Forelimb muscle (tissue), 1 donor: ENCODE measurements at places on chromosomes 2 and 18. TPM values are rescaled to one million over a fixed set of nuclear protein-coding genes. Genes with fewer than 3 reads are reported as not detected.

DNA sequence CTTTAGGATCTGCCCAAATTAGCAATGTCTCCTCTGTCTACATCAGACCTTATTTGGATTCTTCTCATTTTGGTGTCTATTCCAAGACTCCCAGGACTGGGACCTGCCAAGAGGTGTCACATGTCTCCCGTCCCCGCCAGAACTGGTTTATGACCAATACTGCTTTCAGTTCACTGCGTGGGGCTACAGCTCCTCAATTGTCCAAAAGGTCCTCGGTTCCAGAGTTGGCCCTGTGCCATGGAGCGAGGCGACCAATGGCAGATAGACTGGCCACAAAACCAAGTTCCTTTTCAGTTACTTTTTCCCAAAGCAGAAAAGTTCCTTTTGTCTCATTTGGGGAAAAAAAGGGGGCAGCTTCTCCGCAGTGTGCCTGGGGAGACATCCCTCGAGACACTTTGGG, 144.1 kb upstream of the ZNF236 start:
- no peak for DNase-seq

- DNase-seq = no peak
These were observed 19.3 kb upstream of the ODC1 start for GRCh38 chr2:10467401-10467800.

DNA sequence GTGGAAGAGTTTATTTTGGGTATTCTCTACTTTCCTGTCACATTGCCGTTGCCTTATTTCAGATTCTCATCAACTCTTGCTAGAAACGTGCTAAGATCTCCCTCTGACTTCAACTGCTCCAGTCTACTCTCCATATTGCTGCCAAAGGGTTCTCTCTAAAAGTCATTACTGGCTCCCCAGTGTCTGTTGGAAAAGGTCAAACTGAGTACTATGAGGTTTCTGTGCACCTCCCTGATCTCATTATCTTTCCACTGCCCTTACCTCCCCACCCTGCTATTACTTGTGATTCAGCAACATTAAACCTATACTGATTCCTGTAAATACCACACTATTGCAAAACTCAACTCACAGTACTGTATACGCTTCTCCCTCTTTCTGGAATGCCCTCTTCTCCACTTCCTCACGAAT, 1.9 kb upstream of the KRCC1 start:
- no peak for DNase-seq

DNA sequence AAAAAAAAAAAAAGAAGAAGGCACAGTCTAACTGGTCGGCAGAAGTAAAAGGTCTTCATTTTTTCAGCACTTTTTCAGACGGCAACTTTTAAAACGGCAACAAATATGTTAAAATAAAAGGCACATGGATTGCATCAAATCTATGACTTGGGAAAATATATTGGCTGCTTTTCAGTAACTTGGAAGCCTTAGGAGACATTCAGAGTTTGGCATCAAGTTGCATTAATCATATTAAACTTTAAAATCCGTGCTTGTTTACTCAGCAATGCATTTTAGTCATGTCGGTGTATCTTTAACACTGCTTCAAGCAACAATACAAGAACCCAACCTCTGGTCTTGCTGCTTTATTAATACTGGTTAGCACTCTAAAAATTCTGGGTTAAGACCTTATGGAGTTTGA, 111.1 kb downstream of the MEP1B start:
- DNase-seq = peak; percentile 62

- no peak for DNase-seq
These were observed 31.0 kb downstream of the GLI2 start for GRCh38 chr2:120766470-120767351.

- no peak for DNase-seq
These were observed 133.8 kb downstream of the ARL4C start for GRCh38 chr2:234363011-234363487.

GRCh38 chr2:168895771-168896170, 5.3 kb upstream of the G6PC2 start:
- no peak for DNase-seq

GRCh38 chr2:44271296-44271695, 4.0 kb upstream of the SLC3A1 start:
- no peak for DNase-seq

GRCh38 chr2:41735476-41735875, 312.3 kb upstream of the PKDCC start:
- DNase-seq = no peak

DNA sequence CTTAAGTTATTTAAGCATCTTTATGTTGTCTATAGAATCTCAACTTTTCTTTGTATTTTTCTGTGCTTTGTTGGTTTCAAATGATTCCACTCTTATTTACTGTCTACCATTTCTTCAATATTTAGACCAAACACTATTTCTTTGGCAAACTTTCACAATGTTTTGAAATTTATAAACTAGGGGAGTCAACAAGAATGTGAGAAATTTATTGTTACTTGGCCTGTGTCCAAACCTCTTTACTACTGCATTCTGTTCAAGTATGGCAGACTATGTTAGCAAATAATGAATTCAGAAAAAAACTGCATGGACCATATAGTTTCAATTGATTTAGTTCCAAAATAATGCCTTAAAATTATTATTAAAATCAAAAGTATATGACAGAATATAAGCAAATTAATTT, 470.2 kb downstream of the FBXO15 start:
- DNase-seq = no peak

- no peak for DNase-seq
These were observed 16.9 kb downstream of the LYG2 start for GRCh38 chr2:99238599-99238998.

GRCh38 chr18:47585914-47586313, 334.5 kb upstream of the SKOR2 start:
- DNase-seq = no peak

DNA sequence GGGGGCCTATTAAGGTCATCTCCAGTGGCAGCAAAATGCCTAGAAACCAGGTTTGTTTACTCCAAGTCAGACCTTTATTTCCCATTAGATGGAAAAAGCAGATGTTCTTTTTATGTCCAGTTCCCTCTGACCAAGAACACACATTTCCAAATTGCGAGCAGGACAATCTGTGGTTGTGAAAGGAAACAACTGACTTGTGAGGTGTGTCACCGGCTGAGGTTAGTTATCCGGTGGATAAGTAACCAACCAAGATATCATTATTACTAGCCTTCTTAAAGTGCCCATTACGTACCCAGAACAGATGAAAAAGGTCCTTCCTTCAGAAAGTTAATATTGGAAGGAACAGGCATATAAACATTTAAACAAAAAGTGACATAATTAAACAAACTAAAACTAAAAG, 112.9 kb downstream of the THADA start:
- no peak for DNase-seq

GRCh38 chr2:196712867-196713266, 73.4 kb downstream of the CCDC150 start:
- no peak for DNase-seq

GRCh38 chr2:226048611-226049010, 649.1 kb downstream of the NYAP2 start:
- DNase-seq = no peak

- DNase-seq = no peak
These were observed 109.9 kb downstream of the MSTN start for GRCh38 chr2:189952536-189953109.

- no peak for DNase-seq
These were observed 13.3 kb upstream of the CCDC85A start for GRCh38 chr2:56170504-56170903.

GRCh38 chr2:11543337-11544216, 9.7 kb downstream of the GREB1 start:
- DNase-seq = no peak

DNA sequence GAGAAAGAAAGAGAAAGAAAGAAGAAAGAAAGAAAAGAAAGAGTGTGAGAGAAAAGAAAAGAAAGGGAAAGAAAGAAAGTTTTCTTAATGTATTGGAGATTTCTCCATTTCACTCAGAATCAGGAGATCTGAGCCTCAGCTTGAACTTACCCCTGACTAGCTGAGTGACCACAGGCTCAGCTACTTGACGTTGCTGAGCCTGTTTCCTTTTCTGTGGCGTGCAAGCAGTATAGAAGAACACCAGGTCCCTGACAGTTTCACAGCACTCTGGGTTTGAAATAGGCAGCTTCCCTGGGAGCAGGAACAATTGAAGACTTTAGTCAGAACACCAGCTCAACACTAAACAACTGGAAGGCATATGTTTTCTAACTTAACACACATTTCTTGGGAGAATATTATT, 44.7 kb downstream of the MARCO start:
- no peak for DNase-seq

- DNase-seq = no peak
These were observed 15.1 kb downstream of the AAK1 start for GRCh38 chr2:69628325-69629021.

GRCh38 chr2:85769236-85769982, 15.6 kb downstream of the ATOH8 start:
- no peak for DNase-seq

- no peak for DNase-seq
These were observed 129.7 kb upstream of the OSR1 start for GRCh38 chr2:19488009-19488691.

GRCh38 chr2:241125626-241126025, 23.5 kb upstream of the MTERF4 start:
- DNase-seq = no peak

GRCh38 chr18:9688036-9688741, 19.9 kb upstream of the RAB31 start:
- DNase-seq = no peak

GRCh38 chr2:208799397-208799796, 392.8 kb downstream of the PTH2R start:
- DNase-seq = no peak

DNA sequence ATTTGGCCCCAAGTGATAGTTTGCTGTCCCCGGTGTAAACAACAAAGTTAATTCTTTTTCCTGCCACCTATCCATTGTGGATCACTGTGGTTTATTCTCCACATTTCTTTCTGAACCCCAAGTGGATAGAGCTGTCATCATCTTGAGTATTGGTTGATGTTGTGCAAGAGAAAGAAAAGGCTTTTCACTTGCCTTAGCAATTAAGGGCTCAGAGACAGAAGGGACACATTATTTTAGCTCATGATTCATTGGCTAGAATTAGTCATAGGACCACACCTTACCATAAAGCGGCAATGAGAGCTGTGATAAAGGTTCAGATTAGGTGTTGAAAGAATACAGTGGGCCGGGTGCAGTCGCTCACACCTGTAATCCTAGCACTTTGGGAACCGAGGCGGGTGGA, 442.1 kb upstream of the DCC start:
- DNase-seq = no peak

- DNase-seq = no peak
These were observed 178.7 kb downstream of the NCKAP5 start for GRCh38 chr2:133389569-133389968.

DNA sequence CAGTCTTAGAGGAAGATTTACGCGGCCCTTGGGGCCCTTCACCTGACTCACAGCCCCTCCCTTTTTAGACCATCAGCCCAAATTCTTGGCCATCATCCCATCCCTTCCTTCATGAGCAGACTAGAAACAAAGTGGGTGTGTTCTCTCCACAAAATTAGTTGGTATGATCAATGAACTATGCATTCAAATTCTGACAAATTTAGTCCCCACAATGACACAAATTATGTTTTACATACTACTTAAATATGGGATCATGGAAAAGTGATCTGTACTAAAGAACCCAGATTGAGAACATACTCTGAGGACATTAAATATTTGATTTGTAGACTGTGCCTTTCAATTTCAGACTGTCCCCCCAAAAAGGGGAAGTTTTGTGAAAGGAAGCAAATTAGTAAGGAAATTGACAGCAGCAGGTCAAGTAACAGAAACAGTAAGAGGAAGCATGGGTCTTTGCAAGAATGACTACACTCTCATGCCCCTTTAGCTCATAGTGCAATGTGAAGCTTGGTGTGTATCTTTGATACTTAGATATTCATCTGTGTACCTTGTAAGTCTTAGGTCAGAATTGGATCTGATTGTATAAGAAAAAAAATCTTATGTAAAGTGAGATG, 2.2 kb upstream of the MAPRE2 start:
- no peak for DNase-seq

- DNase-seq = peak; percentile 55
These were observed 12.4 kb downstream of the NIF3L1 start for GRCh38 chr2:200901459-200902072.

DNA sequence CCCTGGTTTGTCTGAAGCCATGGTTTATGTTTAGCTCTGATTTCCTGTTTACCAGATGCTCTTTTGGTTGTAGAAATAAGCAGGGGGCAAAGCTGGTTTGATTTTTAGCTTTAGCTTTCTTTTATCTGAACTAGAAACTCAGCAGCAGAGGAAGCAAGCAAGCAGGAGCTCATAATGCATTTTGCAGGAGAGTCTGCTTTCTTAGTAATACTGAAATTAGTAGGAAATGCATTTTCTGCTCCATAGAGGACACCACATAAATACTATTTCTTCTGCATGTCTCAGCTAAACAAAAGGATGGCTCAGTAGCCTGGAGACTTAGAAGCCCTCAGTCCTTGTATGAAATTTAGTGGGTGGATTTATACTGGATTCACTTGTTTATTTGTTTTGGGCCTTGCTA, 23.1 kb downstream of the DGUOK start:
- no peak for DNase-seq

DNA sequence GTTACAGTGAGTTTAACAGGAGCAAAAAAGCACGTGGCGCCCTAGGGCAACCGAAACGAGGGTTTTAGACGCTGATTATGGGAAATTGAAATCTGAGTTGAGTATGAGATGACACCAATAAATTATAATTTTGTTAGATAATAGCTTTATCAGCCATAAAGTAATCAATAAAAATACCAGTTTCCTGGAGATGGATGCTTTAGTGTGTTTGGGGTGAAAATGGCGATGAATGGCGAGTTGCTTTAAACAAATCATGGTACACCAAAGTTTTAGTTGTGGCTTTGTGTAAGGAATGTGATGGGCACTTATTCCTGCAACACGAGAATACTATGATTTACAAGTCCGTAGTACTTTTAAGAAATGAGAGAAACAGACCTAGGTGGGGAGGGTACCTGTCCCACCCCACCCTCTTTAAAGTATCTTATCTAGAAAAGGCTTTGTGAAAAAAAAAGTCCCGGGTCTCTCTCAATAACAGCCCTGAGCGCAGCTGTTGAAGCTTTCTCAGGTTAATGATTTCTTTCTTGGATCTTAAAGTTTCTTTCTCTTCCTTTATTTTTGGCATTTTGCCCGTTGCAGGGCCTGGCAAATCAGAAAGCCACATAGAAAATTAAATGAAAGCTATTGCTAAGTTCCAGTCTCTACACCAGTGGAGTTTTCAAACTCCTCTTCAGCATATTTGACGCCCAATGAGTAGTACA, 1.5 kb upstream of the RRM2 start:
- no peak for DNase-seq

DNA sequence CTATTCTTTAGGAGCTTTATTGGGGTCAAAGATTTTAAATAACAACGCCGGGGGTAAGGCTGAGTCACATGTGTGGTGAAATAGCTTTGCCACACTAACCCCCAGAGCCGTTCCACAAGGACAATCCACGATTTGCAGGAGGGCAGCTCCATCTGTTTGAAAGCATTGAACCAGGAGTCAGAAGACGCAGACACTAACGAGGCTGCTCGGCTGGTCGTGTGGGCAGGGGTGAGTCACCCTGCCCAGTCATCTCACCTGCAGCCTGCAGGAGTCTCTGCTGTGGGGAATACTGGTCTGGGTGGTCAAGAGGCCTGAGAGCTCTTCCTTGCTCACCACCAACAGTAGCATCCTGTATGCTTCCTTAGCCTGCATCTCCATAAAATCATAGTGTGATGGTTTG, 149.2 kb upstream of the NCK2 start:
- DNase-seq = no peak

NTSR2 gene
- not detected for polyA plus RNA-seq

STARD6 gene
- polyA plus RNA-seq = not detected

APOB gene
- 0.03 TPM for polyA plus RNA-seq

IL1F10 gene
- polyA plus RNA-seq = not detected

DNAJC5G gene
- 0.24 TPM for polyA plus RNA-seq

RIF1 gene
- 110 TPM for polyA plus RNA-seq

DLGAP1 gene
- polyA plus RNA-seq = 1.9 TPM

MTCL1 gene
- polyA plus RNA-seq = 33.0 TPM

DPP4 gene
- polyA plus RNA-seq = 8.5 TPM
